Kidney (tissue), 22 donors: ENCODE measurements at places on chromosomes 7 and 10.

DNA sequence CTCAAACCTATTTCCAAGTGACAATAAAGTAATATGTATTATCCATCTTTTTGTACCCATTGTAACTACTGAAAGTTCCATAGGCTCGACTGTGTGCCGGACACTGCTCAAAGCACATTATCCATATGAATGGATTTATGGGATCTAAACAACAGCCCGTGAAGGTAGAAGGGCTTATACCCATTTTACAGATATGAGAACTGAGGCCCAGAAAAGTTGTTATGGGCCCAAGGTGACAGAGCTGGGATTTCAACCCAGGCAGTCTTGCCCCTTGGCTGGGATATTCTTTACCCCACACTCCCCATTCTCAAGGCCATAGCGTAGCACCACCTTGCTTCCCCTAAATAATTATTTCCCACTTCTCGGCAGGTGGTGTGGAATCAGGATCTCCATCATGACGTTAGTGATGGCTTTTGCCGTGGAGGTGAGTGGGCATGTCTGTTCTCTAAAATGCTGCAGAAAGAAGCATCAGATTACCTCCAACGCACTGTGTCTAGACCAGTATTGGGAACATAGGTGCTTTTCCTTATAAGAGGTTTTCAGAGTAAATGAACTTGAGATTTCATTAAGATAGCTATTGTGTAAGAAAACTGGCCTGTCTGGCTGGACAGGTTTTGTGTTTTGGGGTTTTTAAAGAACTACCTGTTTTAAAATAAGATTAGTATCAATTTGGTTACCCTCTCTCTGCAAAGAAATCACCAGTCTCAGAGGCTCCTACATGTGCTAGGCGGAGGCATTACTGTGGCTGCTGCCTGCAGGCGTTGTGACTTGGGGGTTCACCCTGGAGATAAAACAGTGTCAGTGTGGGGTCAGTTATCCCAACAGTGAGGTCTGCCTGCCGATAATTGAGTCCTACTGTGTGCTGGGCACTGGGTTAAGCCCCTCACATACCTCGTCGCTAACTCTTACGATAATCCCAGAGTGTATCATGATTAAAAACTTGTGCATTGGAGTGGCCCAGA is 85.1 kb upstream of the SDK1 start:
- H3K27me3 ChIP-seq: no peaks in the 10 kb centered on the region
- H3K36me3 ChIP-seq: no peaks in the 10 kb centered on the region
- peaks cover 3% of the 10 kb centered on the region for H3K4me1 ChIP-seq

- H3K4me1 ChIP-seq: no peaks in the 10 kb centered on the region
- no peak overlapping the region for H3K4me3 ChIP-seq
- H3K27me3 ChIP-seq: no peaks in the 10 kb centered on the region
- no peak overlapping the region for H3K27ac ChIP-seq
Observed at GRCh38 chr7:84144935-84145334, 49.7 kb downstream of the SEMA3A start.

DNA sequence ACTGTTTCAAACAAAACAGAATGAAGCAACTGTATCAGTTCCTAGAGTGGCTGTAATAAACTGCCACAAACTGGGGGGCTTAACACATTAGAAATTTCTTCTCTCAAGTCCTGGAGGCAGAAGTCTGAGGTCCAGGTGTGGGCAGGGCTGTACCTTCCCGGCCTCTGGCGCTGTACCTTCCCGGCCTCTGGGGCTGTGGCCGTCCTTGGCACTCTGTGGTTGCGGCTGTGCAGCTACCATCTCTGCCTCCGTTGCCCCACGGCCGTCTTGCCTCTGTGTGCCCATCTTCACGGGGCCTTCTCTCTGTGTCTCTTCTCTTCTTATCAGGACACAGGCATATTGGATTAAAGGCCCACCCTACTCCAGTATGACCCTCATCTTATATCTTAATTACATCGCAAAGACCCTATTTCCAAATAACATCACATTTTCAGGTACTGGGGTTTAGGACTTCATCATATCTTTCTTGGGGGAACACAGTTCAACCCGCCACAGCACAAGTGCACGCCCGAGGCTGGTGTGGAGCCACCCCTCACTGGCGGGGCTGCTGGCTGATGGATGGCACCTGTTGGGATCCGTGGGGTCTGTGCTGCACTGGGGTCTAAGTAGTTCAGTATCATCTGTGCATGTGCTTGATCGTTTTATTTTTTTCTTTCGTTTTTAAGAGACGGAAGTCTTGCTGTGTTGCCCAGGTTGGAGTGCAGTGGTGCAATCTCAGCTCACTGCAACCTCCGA is 123.2 kb downstream of the ACTR3B start:
- DNase-seq: peak; percentile 54
- no peak overlapping the region for H3K4me3 ChIP-seq
- H3K27ac ChIP-seq: no peak overlapping the region
- H3K27me3 ChIP-seq: no peaks in the 10 kb centered on the region

DNA sequence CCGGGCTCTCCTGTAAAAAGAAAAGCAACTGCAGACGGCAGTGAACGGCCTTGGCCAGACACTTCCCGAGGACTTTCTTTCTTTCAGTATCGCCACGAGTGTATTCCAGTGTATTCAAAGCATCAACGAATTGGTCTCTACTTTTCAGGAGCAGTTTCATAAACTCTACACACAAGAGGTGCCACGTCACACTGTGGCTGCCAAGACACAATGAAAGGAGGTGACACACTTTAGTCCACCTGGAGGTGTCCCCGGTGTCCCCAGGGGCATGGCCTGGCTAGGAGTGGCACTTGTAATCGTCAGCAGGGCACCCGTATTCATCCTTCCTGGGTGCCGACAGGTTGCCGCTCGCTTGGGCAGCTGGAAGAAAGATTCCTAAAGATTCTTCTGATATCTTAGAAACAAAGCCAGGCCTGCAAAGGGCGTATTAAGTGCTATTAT is 5.0 kb downstream of the TNS3 start:
- no peak overlapping the region for H3K4me3 ChIP-seq
- H3K27ac ChIP-seq: peak overlapping the region; percentile 85
- H3K27me3 ChIP-seq: no peaks in the 10 kb centered on the region
- no peak for DNase-seq
- H3K36me3 ChIP-seq: no peaks in the 10 kb centered on the region
- peaks cover 75% of the 10 kb centered on the region for H3K4me1 ChIP-seq

DNA sequence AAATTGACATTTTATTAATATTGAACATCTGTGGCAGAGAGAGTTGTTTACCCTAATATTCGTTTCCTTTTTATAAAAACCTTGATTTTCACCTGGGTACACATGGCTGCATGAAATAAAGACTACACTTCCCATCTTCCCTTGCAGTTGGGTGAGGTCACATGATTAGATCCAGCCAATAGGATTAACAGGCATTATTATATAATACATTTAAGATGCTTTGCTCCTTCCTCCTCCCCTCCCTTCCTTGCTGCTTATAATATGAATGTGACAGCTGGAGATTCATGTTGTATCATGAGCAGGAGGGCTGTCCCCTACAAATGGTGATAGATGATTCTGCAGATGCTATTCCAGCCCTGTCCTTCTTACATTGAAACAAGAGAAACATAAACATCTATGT is 146.6 kb downstream of the SH2D4B start:
- H3K27ac ChIP-seq: no peak overlapping the region
- H3K4me1 ChIP-seq: no peaks in the 10 kb centered on the region
- no peaks in the 10 kb centered on the region for H3K27me3 ChIP-seq
- H3K4me3 ChIP-seq: no peak overlapping the region

- no peaks in the 10 kb centered on the region for H3K4me1 ChIP-seq
- H3K4me3 ChIP-seq: no peak overlapping the region
- H3K36me3 ChIP-seq: no peaks in the 10 kb centered on the region
- no peak for DNase-seq
- no peaks in the 10 kb centered on the region for H3K27me3 ChIP-seq
- H3K27ac ChIP-seq: no peak overlapping the region
Observed at GRCh38 chr10:28481968-28482367, 51.0 kb upstream of the WAC start.

DNA sequence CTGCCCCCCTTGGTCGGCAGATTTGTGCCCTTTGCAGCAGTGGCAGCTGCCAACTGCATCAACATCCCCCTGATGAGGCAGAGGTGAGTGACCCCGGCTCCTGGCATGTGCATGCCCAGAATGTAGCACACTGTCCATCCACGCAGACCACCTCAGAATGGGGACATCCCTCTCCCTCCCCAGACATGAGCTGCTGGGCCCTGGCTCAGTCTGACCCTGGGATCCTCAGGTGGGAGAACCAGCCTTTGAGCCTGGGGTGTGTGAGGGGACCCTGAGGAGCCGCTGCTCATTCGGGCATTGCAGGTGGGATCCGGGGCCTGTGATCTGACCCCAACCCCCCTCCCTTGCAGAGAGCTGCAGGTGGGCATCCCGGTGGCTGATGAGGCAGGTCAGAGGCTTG is 5.7 kb downstream of the SFXN3 start:
- peaks cover 19% of the 10 kb centered on the region for H3K36me3 ChIP-seq
- DNase-seq: no peak
- no peak overlapping the region for H3K27ac ChIP-seq
- no peaks in the 10 kb centered on the region for H3K4me1 ChIP-seq
- H3K27me3 ChIP-seq: no peaks in the 10 kb centered on the region

- no peaks in the 10 kb centered on the region for H3K4me1 ChIP-seq
- H3K27ac ChIP-seq: no peak overlapping the region
- H3K27me3 ChIP-seq: no peaks in the 10 kb centered on the region
Observed at GRCh38 chr7:78141522-78142281, 343.1 kb downstream of the PHTF2 start.

GRCh38 chr10:63352976-63353375 is 112.8 kb downstream of the JMJD1C start:
- no peak overlapping the region for H3K27ac ChIP-seq
- H3K4me3 ChIP-seq: no peak overlapping the region
- no peaks in the 10 kb centered on the region for H3K27me3 ChIP-seq
- DNase-seq: no peak
- H3K4me1 ChIP-seq: no peaks in the 10 kb centered on the region

GRCh38 chr7:288671-289101 is 1.3 kb upstream of the FOXL3 start:
- H3K27me3 ChIP-seq: peaks cover 18% of the 10 kb centered on the region
- no peak overlapping the region for H3K27ac ChIP-seq
- no peaks in the 10 kb centered on the region for H3K36me3 ChIP-seq
- H3K4me3 ChIP-seq: no peak overlapping the region
- no peaks in the 10 kb centered on the region for H3K4me1 ChIP-seq

DNA sequence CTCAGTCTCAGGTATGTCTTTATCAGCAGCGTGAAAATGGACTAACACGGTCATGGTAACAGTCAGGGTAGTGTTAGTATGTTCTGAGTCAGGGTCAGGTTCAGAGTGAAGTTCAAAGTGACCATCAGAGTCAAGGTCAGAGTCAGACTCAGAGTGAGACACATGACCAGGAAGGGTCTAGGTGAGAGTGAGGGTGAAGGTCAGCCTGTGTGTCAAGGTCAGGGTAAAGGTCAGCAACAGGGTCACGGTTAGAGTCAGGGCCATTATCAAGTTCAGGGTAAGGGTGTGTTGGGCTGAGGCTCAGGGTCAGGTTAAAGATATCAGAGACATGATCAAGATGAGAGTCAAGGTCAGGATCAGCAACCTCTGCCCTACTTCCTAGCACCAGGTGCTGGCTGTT is 4.0 kb downstream of the MRPS24 start:
- peaks cover 6% of the 10 kb centered on the region for H3K36me3 ChIP-seq
- no peak for DNase-seq
- no peaks in the 10 kb centered on the region for H3K27me3 ChIP-seq
- no peak overlapping the region for H3K27ac ChIP-seq
- no peak overlapping the region for H3K4me3 ChIP-seq

- H3K27me3 ChIP-seq: no peaks in the 10 kb centered on the region
- H3K27ac ChIP-seq: no peak overlapping the region
- no peaks in the 10 kb centered on the region for H3K36me3 ChIP-seq
- no peak overlapping the region for H3K4me3 ChIP-seq
- DNase-seq: no peak
- H3K4me1 ChIP-seq: no peaks in the 10 kb centered on the region
Observed at GRCh38 chr7:129123510-129123857, 21.0 kb upstream of the TSPAN33 start.

DNA sequence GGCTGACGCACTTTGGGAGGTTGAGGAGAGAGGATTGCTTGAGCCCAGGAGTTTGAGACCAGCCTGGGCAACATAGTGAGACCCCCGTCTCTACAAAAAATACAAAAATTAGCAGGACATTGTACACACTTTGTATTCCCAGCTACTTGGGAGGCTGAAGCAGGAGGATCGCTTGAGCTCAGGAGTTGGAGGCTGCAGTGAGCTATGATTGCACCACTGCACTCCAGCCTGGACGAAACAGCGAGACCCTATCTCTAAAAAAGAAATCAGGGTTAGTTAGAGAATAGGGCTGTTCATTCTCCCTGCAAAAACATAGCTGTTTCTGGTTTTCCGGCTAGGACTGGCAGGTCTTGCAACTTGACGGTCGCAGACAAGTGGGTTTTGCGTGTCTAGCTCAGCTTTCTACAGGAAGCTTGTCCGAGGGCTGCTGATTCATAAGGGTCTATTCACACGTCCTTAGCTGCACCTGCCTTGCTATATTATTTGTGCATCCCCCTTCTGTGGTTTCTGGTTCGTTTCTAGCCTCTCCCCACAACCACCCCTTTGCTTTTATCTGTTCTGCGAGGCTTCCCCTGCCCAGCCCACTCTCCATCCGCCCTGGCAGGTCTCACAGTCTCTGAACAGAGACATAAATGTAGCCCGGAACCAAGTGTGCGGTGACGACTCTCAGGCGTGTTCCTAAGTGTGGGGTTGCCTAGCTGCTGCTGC is 10.7 kb downstream of the AMZ1 start:
- H3K27ac ChIP-seq: no peak overlapping the region
- no peaks in the 10 kb centered on the region for H3K36me3 ChIP-seq
- H3K4me3 ChIP-seq: no peak overlapping the region
- no peaks in the 10 kb centered on the region for H3K27me3 ChIP-seq
- DNase-seq: no peak

DNA sequence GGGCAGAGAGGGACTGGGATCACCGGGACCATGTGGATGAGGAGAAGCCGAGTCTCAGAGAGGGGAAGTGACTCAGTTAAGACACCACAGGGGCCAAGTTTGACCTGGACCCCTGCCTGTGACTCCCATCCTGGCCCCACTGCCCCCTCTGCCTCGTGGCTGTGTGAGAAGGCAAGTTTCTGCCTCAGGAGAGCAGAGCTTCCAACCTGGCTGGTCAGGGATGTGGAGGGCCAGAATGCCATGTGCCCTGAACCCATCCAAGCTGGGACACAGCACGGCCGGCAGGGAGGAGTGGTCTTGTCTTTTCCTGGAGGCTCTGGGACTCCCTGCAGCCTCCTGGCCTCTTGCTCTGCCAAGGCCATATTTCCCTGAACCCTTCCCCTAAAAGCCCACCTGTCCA is 19.5 kb downstream of the WDFY4 start:
- no peak overlapping the region for H3K4me3 ChIP-seq
- H3K27me3 ChIP-seq: no peaks in the 10 kb centered on the region
- H3K4me1 ChIP-seq: no peaks in the 10 kb centered on the region
- DNase-seq: no peak
